ENCODE measurements at places on chromosomes 5 and 9.

- no peak for DNase-seq
Measured at GRCh38 chr9:20740929-20741582, 57.0 kb downstream of the FOCAD start.

- DNase-seq = no peak
Measured at GRCh38 chr9:108636013-108636412, 219.8 kb downstream of the ACTL7B start.

- DNase-seq = peak; percentile 95
Measured at GRCh38 chr9:83304686-83305085, 233.5 kb downstream of the FRMD3 start.

DNA sequence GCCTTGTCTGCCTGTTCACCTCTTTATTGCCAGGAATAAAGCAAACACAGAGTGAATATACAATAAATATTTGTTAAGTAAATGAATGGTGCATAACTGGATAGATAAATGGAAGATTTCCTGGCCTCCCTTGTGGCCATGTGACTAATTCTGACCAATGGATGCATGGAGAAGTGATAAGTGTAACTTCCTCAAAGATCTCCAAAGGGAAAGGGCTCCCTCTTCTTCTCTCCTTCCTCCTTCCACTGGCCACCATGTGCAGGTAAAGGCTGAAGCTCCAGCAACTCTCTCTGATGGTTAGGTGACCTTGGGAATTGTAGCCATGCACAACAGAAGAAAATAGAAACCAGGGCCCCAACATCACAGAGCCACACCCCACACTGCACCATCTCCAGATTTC lies 174.4 kb downstream of the EBF1 start:
- no peak for DNase-seq

DNA sequence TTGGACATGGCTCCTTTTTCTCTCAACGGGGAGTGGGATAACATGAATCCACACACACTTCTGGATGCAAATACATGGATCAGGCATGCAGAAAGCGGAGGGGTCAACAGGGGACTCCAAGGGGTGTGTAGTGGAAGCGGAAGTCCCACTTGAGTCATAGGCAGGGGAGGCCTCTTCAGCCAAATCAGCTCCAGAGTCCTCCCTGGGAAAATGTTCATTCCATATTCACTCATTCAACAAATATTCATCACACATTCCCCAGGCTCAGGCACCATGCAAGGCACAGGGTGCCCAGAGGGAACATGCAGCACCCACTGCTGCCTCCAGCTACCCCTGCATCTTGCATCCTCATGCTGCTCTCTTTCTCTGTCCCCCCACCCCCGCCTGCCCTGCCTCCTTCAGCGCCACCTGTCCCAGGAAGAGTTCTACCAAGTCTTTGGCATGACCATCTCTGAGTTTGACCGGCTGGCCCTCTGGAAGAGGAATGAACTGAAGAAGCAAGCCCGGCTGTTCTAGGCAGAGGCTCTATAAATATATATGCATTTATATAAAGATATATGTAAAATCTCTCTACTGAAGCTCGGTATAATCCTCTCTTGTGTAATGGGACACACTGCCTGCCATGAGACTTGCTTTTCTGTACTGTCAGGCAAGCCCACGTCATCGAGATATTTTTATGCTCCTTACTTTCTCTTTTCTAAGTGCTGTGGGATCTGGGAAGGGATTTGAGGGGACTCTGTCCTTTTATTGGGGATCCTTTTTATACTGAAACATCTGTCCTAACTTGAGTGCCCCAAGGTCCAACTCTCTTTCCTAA lies 13.6 kb upstream of the AFAP1L1 start:
- DNase-seq = no peak

DNA sequence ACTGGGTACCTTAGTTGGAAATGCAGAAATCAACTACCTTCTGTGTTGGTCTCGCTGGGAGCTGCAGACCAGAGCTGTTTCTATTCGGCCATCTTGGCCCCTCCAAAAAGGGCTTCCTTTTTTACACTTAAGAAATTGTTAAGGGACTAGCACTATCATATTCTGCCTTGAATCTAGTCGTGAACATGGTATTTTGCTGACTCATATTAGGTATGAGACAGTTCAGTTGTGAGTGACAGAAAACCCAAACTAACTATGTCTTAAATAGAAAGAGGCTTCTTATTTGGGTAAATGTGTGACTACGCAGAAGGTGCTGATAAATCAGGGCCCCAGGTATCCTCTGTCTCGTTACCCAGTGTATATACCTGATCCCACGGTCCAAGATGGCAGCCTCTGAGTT lies 298.2 kb downstream of the EDIL3 start:
- no peak for DNase-seq

DNA sequence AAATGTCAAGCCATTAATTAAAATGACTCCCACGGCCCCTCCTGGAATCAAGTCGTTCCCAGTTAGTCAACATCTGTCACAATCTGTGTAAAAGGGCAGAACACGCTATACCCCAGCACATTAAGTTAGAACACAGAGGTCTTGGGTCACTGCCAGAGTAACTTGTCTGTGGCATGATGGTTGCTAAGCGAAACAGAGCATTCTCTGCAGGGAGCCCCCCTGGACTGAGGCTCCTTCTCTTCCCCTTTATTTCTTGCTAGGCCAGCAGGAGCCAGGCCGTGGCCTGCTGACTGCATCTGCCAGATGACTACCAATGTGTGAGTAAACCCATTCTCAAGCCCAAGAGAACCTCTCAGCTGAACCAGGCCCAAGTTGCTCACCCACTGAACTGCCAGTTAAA lies 51.9 kb upstream of the ZBED3 start:
- DNase-seq = peak; percentile 25

- DNase-seq = peak; percentile 4
Measured at GRCh38 chr5:132498686-132499271, 8.2 kb upstream of the IRF1 start.

- DNase-seq = no peak
Measured at GRCh38 chr9:69556707-69557106, 115.5 kb downstream of the APBA1 start.

DNA sequence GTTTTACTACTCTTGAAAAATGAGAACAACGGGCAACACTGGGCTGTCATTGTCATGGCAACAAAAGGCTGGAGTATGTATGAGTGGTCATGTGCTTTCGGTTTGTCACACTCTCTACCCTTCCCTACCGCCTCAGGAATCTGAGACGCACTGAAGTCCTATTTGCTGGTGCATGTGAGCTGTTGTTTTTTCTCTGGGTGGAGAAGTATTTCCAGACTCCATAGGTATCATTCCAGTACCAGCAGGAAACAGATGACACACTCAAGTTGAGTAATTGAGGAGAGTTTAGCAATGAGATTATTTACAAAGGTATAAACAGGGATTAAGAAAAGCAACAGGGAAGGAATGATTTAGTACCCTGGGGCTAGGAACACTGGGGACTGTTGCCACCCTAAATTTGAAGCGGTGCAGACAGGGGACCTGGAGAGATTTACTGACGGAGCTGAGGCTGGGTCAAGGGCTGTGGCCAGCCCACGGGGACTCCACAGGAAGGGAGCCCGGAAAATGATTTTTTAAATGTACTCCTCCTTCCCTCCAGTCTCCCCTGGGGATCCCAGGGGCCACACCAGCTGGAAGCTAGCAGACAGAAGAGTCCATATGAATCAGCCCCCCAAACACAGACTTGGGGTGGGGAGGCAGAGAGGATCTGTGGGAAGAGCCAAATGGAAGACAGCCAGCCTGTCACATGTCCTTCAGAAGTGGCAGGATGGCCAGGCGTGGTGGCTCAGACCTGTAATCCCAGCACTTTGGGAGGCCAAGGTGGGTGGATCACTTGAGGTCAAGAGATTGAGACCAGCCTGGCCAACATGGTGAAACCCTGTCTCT lies 13.2 kb upstream of the ZBTB43 start:
- DNase-seq = no peak

GRCh38 chr9:70117835-70118319 lies 74.2 kb downstream of the MAMDC2 start:
- no peak for DNase-seq

- DNase-seq = no peak
Measured at GRCh38 chr5:20347334-20347733, 359.3 kb upstream of the CDH18 start.

GRCh38 chr9:98287384-98287783 lies 31.9 kb upstream of the TBC1D2 start:
- no peak for DNase-seq

DNA sequence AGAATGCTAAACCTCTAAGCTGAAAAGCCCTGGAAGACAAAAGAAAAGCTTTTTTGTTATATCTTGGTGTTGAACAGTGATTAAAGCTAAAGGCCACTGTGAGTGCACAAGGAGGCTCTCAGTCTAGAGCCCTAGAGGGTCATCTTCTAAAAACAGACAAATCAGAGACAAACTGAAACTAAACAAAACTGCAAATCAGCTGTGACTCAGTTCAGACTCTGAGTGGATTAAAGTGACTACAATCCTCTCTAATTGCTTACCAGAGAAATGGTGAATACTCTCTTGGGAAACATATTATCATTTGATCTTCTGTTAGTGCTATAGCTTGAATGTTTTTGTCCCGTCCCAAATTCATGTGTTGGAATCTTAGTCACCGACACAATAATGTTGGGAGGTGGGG lies 491.9 kb downstream of the CDH18 start:
- DNase-seq = no peak

GRCh38 chr5:59037453-59037852 lies 454.6 kb downstream of the RAB3C start:
- DNase-seq = no peak

GRCh38 chr5:57768745-57769144 lies 286.1 kb upstream of the ACTBL2 start:
- peak; percentile 71 for DNase-seq
